ENCODE measurements at places on chromosomes 16 and 17.

- DNase-seq = no peak
These were observed 2.3 kb downstream of the EVI2B start for GRCh38 chr17:31311526-31311925.

DNA sequence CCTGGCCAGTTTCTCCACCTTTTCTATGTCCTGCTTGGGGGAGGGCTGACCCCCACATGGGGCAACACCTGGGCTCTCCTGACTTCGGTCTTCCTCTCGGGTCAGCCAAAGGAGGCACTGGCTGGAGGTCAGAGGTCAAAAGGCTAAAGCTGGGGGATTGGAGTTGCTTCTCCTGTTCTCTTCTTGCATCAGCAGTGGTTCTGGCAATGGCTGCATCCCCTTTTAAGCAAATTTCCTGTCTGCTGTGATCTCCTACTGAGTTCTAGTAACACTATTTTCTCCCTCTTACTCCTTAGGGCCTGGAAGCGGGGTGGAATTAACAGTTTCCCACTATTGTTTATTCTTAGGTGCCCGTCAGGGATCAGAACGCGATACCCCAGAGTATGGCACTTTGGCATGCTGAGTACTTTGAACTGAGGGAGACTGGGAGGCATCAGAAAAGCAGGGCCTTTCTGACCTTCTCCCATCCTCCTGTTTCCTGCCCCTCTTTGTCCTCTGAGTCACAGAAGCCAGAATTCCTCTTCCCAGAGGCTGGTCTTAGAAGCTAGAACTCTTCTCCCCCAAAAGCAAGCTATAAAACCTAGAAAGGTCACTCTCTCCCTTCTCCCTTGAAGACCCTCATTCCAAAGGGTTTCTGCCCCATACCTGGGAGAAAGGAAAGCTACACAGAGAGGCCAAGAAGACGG lies 268.2 kb downstream of the STX8 start:
- DNase-seq = no peak

DNA sequence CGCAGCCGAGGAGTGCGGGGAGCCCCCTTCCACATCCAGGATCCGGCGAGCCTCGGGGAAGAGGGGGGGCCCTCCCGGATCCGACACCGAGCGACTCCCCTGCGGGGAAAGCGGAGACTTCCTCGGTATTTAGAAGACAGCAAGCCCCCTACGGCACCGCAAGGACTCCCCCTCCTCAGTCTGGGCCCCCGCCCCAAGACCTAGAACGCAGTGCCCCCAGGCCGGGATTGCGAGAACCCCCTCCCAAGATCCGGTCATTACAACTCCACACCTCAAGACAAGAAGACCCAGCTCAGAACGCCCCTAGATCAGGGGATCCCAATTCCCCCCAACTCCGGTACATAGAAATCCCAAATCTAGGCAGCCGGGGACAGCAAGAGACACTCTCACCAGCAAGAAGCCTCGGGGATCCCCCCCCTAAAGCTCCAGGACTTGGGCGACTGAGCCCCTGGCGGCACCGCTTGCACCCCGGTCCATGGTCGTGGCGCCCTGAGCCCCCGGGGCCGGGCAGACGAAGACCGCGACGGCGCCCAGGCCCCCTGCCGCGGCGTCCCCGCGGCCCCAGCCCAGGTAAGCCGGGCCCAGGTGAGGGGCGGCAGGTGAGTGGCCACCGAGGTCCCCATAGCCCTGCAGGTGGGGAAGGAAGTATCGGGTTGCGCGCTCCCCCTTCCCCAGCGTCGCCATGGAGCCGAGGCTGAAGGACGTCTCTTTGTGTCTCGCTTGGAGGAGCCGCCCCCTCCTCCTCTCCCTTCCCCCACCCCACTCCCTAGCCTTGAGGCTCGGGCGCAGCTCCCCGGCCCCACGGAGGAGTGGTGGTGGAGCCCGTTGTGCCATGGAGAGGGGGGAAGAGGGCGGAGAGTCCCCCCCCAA lies 641 bp downstream of the SBK1 start:
- no peak for DNase-seq

DNA sequence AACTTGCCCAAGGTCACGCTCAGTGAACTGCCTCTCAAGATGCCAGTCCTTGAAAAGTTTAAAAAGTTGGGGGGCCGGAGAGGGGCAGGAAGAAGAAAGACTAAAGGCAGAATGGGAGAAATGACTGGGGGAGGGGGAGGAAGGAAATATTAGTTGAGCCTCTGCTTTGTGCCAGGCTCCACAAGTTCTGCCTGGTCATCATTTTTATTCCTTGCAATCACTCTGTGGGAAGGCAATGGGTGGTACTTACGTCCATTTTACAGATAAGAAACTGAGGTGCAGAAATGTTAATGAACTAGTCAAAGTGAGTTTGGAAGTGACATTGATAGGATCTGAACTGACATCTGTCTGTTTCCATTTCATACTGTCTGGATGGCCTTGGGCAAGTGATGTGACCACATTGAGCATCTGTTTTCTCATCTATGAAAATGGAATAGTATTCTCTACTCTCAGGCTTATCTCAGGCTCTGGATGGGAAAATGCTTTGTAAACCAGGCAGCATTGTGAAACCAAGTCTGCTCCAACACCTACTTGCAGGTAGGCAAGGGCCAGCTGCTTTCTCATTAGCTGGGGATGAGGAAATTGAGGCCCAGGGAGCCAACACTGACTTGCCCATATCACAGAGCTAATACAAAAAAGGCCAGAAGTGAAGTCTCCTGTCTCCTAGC lies 19.2 kb downstream of the ASIC2 start:
- no peak for DNase-seq

- no peak for DNase-seq
These were observed 14.9 kb downstream of the CDH16 start for GRCh38 chr16:66903544-66904427.

- DNase-seq = no peak
These were observed 81.1 kb downstream of the FTO start for GRCh38 chr16:53785044-53785443.

DNA sequence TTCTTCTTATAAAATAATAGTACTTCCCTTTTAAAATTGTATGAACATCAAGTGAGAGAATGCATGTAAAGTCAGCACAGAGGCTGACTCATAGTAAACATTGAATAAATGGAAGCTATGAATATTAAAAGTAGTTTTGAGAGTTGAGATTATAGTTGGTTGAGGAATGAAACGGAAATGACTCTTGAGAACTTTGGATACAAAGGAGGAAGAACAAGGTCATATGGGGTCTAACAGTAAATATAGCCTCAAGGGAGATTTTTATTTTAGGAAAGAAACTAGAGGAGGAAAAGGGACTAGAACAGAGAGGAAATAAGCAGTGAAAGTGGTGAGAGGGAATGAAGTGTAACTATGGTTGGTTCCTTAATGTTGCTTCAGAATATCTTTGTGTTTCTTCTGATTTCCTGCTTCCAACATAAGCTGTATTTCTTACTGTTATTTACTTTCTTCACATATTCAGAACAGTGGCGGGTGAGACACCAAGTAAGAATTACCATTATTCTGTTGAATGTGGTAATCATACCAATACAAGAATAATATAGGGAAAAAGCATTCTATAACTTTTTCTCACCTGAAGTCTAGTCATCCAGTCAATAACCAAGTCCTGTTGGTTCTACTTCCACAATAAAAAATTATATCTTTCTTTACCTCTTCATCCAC lies 165.1 kb downstream of the CHD9 start:
- no peak for DNase-seq

- DNase-seq = no peak
These were observed 10.2 kb upstream of the TXNDC11 start for GRCh38 chr16:11752856-11753255.

GRCh38 chr16:49855822-49856671 lies at the start of gene ZNF423:
ZNF423 (minus strand) TSS chr16:49856112; CDS start chr16:49855774, 338 bp downstream.
- DNase-seq = no peak

DNA sequence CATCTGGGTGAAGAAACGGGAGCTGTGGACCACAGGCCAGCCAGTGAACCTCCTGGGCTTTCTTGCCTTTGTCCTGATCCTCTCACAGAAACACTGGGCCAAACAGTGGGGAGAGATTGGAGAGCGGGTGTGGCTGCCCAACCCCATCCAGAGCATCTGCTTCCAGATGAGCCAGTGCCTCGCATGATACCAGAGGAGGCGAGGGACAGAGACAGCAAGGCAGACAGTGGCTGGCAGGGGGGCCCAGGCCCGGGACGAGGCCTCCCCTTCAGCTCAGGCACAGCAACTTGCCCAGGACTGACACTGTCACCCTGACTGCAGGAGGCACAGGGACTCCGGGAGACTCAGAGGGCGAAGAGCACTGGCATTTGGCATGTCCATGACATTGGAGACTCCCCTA lies 12.0 kb downstream of the ARHGEF15 start:
- DNase-seq = no peak

- DNase-seq = no peak
These were observed 4.9 kb downstream of the KDM8 start for GRCh38 chr16:27208081-27208680.

DNA sequence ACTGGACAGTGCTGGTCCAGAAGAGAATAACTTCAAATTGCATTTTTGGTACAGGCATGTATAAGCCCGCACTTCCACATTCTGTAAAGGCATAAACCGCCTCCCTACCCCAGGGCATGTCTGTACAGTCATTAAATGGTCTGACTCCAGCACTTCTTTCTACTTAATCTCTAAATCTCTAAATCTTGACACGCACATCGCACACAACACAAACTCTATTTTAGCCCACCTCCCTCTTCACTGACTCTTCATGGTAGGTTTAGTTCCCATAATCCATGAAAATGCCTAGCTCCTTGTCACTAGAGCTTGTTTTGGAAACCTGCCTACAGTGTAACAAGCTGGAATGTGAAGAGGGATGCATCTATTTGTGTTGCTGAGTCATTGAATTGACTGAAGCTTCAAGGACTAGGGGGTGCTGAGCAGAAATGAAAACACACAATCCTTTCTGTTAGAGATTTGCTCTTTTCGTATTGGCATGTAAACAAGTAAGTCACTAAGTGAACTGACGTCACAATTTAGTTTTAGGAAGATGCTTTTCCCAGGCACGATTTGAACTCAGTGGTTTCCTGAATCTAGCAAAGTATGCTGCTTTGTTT lies 1.6 kb upstream of the DUSP14 start:
- no peak for DNase-seq

GRCh38 chr17:27651411-27652345 lies 20.7 kb downstream of the LGALS9 start:
- peak; percentile 8 for DNase-seq

- no peak for DNase-seq
These were observed 46.4 kb upstream of the EEF2KMT start for GRCh38 chr16:5143761-5144620.

- peak; percentile 50 for DNase-seq
These were observed 198.0 kb upstream of the MPHOSPH6 start for GRCh38 chr16:82368041-82368440.

- no peak for DNase-seq
These were observed 57.8 kb downstream of the WSB1 start for GRCh38 chr17:27351759-27352158.

DNA sequence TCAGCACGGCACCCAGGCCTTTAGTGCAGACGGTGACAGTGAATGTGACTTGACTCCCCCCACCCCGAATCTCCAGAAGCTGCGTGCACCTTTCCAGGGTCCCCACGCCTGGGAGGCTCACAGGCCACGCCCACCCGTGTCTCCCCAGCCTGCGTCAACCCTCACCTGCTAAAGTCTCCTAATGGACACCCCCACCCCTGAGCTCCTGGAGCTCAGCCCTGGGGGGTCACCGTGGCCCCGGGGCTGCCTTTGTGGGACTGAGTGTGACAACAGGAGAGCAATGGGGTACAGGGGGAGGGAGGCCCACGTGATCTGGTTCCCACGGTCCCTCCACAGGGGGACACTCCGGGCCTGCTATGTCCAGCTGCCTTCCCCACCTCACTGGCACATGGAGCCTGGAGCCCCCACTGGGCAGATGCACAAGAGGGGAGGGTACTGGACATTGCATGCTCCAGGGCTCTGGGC lies 7.4 kb upstream of the FASN start:
- no peak for DNase-seq

GRCh38 chr16:56195151-56195550 lies 3.9 kb downstream of the GNAO1 start:
- no peak for DNase-seq

- no peak for DNase-seq
These were observed 14.3 kb upstream of the PRKAR1A start for GRCh38 chr17:68497885-68498319.

DNA sequence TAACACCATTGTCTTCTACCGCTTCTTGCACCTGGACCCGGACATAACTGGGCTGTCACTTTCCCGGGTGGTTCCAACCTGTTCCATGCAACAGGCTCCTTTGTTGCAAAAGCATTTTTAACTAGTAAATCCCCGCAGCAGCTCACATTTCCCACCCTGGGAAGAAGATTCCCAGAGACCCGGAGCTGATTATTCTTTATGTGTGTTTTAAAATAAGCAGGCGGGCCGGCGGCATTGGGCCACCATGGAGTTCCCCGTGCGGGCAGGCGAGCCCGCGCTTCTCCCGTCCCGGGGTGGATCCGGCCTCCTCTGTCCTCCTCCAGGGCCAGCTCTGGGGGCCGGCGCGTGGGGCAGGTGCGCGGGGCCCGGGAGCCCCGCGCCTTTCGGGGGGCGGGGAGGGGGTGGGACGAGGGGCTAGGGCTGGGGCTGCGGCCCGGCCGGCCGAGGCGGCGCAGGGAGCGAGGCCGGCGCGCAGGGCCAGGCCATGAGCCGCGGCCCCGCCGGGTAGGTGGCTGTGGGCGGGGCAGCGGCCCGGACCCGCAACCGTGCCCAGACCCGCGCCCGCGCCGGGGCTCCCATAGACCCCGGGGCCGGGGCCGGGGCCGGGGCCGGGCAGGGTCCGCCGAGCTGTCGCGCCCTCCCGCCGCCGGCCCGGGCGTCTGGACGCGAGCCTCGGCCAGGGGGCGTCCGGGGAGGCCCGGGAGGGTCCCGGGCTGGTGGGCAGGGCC lies 1.7 kb downstream of the CRAMP1 start:
- no peak for DNase-seq

DNA sequence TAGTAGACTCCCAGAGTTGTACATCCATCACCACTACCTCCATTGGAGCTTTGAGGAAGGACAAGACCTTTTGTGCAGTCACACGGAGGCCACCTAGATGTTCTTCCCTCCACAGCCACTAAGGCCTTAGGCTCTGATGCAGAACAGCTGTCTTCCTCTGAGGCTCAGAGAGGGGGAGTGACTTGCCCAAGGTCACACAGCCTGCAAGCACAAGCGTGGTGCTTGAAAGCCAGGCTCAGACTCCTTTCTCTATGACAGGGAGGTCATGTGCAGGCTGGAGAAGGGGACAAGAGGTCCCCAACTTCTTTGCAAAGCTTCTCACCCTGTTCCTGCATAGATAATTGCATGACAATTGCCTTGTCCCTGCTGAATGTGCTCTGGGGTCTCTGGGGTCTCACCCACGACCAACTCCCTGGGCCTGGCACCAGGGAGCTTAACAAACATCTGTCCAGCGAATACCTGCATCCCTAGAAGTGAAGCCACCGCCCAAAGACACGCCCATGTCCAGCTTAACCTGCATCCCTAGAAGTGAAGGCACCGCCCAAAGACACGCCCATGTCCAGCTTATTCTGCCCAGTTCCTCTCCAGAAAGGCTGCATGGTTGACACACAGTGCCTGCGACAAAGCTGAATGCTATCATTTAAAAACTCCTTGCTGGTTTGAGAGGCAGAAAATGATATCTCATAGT lies 12.7 kb downstream of the SCGB1C2 start:
- DNase-seq = no peak

DNA sequence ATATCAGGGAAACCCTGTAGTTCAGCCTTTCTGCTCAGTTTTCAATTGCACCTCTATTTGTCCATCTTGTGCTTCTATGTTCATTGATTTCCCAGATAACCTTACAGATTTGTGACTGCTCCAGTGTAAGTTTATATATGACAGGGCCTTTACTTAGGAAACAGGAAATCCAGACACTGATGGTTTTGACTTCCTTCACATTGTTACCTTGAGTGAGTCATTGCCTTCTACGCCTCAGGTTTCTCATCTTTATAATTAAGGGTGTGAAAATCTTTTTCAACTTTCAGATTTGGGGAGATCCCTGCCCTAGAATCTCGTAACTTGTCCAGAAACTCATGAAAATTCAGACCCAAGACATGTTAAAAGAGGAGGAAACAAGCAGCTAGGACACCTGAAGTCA lies 342.4 kb upstream of the TBX2 start:
- no peak for DNase-seq
